Motor neuron (in vitro differentiated cells): ENCODE measurements at places on chromosomes 12 and 14. TPM values are rescaled to one million over a fixed set of nuclear protein-coding genes. Genes with fewer than 3 reads are reported as not detected.
A peak's percentile ranks its signal among the peaks of the same experiment; 100 is the strongest.

Gene CATSPERB
- 14.9 and 23.2 TPM in 2 replicates for total RNA-seq

Gene DRAM1
- 13.5 and 14.9 TPM in 2 replicates for total RNA-seq

DNA sequence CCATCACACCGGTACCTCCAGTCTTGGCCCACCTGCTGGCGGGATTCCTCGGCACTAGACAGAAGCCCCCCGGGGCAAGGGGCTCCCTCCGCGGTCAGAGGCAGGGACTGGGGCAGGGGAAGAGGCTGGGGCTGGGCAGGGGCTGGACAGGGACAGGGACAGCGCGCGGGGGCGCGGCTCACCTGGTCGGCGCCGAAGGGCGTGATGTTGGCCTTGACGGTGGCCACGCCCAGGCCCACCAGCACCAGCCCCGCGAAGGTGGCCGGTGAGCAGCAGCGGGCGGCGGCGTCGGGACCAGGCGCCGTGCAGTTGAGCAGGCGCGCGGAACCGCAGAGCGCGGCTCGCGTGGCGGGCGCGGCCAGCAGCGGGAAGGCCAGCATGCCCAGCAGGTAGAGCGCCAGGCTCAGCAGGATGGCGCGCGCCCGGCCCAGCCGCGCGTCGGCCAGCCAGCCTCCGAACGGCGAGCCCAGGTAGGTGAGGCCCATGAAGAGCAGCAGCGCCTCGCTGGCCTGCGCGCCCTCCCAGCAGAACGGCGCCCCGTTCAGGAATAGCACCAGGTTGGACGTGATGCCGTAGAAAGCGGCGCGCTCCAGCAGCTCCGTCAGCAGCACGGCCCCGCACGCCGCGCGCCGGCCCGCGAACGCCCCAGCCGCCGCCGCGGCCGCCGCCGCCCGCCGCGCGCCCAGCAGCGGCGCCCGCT is 392 bp downstream of the SLC15A4 start:
- ATAC-seq, result peak; percentile 52

DNA sequence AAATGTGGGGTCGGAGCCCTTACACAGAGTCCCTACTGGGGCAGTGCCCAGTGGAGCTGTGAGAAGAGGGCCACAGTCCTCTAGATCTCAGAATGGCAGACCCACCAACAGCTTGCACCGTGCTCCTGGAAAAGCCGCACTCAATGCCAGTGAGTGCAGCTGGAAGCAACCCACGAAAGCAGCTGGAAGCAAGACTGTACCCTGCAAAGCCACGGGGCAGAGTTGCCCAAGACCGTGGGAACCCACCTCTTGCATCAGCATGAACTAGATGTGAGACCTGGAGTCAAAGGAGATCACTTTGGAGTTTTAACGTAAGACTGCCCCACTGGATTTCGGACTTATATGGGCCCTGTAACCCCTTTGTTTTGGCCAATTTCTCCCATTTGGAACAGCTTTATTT is 12.3 kb downstream of the GTF2A1 start:
- ATAC-seq, result no peak

DNA sequence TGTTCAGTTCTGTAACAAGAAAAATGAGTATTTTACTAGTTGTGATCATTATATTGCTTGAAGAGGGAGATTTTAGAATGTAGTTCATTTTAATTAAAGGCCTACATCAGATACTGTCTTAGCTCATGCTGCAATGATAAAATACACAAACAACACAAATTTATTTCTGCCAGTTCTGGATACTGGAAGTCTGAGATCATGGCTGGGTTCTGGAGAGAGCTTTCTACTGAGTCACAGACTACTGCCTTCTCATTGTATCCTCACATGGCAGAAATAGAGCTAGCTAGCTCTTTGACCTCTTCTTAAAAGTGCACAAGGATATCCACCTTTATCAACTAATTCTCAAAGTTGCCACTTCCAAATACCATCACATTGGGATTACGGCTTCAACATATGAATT is 53.8 kb downstream of the MIS18BP1 start:
- ATAC-seq, result no peak

Gene CLEC6A
- not detected in 2 replicates for total RNA-seq

Gene STYK1
- not detected in 2 replicates for total RNA-seq
